Mucosa of descending colon (tissue), 3 donors: ENCODE measurements at places on chromosomes 1 and 21.
A peak's percentile ranks its signal among the peaks of the same experiment; 100 is the strongest.

GRCh38 chr1:178938959-178939317 lies 68.1 kb upstream of the ANGPTL1 start:
- no peak for DNase-seq

GRCh38 chr1:22328331-22329147 lies 123.1 kb upstream of the ZBTB40 start:
- DNase-seq: no peak

DNA sequence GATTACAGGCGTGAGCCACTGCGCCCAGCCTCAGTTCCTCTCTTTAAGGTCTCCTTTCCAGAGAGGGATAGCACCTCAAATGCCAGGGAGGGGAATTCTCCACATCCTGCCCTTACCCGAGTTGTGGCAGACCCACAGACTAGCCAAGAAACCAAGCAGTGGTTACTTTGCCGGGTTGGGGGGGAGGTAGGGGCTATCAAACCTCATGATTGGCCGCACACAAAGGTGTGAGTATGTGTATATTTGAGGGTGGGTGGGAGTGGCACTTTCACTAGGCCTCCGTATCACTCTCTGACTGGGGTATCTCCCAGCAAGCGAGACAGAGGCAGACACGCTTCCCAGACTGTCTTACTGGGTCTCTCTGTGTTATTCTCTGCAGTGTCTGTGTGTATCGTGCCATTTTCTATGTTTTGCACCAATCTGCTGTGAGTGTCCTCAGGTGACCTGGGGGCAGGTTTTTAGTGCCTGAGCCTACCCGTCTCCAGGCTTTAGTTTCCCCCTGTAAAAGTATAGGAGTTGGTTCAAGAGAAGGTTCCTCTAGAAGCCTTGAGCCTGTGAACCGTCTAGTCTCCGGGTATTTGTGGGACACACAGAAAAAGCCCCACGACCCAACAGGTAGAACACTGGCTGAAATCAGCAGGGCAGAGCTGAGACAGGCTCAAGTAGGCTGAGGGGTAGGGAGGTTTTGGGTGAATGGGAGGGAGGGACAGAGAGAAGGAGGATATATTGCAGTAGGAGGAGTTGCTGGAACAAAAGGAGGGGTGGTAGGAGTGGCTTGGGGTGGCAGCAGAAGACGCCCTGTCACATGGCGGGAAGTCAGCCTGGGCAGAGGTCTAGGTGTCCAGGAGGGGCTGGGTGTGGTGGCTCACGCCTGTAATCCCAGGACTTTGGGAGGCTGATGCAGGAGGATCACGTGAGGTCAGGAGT lies 10.3 kb downstream of the LMNA start:
- DNase-seq: peak; percentile 88

GRCh38 chr21:14223365-14223764 lies 7.4 kb downstream of the RBM11 start:
- no peak for DNase-seq

- DNase-seq: no peak
These were observed 57.5 kb downstream of the KCNT2 start for GRCh38 chr1:196550731-196551130.

- DNase-seq: peak; percentile 21
These were observed 863 bp downstream of the FH start for GRCh38 chr1:241518476-241519307.

DNA sequence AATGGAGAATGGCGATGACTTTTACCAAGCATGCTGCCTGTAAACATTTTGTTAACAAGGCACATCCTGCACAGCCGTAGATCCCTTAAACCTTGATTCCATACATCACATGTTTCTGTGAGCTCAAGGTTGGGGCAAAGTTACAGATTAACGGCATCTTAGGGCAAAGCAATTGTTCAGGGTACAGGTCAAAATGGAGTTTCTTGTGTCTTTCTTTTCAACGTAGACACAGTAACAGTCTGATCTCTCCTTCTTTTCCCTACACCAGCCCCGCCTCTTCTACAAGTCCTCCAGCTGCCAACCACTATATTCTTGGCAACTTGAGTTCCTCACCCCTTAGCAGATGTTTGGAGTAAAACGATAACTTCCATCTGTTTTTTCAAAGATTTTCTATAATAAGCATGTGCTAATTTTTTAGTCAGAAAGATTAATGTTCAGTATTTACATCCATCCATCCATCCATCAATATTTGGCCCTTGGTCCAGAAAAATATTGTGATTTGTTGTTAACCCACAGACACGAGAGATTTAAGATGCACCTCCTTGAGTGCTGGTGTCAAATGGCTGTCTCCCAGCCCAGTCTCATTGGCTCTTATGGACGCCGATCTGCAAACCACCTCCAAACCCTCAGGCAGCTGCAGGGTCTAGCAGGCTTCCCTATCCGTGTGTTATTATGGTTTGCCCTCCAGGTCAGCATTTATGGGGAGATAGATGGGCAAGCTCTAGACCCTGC lies 3.8 kb downstream of the DNALI1 start:
- no peak for DNase-seq

DNA sequence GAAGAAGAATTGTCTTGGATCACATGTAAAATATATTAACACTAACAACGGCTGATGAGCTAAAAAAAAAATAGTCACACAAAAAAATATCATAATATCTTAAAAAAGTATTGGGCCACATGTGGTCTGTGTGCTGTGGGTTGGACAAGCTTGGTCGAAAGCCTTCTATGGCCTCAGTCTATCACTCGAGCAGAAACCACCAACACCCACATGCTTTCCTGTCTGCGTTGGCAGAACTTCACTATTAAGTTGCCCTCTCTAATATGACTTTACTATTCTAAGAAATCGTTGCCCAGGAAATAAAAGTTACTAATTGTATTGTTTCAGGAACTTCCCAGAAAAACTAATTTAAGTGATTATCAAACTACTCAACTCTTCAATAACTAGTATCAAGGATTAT lies 28.2 kb upstream of the ETS2 start:
- DNase-seq: no peak

- no peak for DNase-seq
These were observed 646 bp downstream of the DNAJB4 start for GRCh38 chr1:78005448-78005722.

GRCh38 chr1:203202431-203203245 lies 16.1 kb upstream of the CHI3L1 start:
- DNase-seq: no peak

DNA sequence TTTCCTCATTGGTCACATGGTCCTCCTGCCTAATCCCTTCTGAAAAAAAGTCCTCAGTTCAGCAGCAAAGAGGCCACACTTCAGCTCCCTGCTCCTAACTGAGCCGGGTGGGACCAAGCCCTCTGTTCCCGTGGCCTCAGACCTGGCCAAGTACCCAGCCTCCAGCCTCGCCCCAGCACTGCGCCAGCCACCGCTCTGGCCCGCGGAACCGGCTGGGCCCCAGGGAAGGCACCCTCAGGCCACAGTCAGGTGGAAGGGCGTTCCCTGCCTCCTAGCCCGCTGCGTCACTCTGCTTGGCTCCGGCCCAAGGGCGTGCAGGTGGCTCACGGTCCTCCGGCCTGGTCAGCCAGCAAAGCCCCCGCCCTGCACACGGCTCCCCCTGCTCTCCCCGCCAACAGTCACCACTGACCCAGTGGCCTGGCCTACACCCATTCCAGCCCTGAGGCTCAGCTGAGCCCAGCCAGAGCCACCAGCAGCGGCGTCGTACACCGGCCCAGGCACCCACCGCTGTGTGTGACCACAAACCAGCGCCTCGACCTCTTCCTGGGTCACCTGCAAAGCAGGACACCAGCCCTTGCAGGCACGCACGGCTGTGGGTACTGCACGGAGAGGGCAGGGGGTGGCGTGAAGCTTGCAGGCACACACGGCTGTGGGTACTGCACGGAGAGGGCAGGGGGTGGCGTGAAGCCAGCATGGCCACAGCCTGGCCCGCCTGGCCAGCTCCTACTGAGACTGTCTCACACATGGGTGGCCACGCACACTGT lies 19.4 kb downstream of the NADK start:
- peak; percentile 97 for DNase-seq

DNA sequence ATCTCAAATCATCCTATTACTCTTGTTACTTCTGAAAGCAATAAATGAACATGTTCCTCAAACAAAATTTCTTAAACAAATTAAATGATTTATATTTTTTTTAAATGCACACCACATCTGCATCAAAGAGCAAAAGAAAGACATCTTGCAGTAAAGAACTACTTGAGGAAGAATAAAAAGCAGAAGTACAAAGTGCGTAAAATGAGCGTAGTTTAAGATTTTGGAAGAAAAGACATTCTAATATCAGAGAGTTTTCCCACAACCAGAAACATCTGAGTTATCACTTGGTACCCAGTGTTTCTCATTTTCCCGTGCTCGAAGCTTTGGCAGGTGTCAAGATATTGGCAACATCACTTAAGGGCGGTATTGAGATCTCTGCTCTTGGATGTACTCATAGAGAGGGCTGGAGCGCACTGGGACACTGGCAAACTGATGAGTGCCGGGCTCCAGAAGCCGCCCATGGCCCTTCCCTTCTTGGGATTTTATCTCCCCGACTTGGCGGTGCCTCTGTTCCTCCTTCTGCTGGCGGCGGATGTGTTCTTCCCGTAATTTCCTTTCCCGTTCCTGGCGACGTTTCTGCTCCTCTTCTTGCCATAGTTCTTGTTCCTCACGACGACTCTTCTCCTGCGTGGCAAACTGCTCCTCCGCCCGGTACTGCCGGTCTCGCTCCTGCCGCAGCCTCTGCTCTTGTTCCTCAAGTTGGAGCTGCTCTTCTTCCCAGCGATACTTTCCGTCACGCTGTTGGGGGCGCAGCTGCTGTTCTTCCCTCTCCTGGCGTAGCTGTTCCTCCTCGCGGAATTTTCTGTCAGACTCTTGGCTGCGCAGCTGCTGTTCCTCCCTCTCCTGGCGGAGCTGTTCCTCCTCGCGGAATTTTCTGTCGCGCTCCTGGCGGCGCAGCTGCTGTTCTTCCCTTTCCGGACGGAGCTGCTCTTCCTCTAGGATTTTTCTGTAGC lies 7.9 kb downstream of the TCHH start:
- DNase-seq: no peak

DNA sequence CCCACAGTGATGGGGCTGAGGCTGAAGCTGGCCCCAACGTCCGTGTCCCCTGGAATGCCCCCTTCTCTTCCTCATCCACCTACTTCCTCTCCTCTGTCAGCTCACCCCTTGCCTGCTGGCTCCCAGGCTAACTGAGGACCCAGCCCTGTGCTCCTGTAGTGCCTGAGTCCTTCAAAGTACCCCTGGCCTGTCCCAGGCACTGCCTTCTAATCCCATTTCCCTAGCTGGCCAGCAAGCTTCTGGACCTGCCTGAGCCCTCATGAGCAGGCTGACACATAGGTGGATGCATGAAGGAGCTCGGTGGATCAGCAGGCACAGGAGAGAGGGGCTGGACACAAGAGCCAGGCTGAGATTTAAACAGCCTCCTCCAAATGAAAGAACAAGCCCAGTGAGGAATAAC lies 650.8 kb downstream of the NPHP4 start:
- no peak for DNase-seq

GRCh38 chr1:165240492-165240891 lies 116.0 kb downstream of the LMX1A start:
- no peak for DNase-seq

GRCh38 chr1:38958967-38959366 lies 17.3 kb upstream of the RHBDL2 start:
- no peak for DNase-seq

DNA sequence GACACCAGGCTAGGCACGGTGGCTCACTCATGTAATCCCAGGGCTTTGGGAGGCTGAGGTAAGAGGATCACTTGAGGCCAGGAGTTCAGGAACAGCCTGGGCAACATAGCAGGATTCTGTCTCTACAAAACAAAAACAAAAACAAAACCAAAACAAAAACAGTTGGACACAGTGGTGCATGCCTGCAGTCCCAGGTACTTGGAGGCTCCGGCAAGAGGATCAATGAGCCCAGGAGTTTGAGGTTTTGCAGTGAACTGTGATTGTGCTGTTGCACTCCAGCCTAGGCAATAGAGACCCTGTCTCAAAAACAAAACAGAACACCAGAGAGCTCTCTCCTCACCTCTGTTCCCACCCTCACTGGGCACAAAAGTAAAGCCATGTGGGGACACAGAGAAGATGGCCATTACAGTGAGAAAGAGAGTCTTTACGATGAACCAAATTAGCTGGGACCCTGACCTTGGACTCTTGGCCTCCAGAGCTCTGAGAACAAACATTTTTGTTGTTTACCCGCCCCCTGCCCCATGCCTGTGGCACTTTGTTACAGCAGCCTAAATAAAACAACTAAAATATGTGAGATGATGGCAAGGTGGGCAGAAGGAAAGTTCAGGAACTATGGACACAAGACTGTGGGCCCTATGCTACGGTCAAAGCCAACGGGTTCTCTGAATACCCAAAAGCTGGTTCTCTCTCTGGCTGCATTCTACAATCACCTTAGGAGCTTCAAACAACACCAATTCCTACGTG lies 9.8 kb downstream of the NADK start:
- DNase-seq: no peak

GRCh38 chr1:107824946-107825345 lies 140.0 kb downstream of the VAV3 start:
- DNase-seq: no peak
